T-helper 17 cell (primary cell): ENCODE measurements at places on chromosomes 3 and 15.

DNA sequence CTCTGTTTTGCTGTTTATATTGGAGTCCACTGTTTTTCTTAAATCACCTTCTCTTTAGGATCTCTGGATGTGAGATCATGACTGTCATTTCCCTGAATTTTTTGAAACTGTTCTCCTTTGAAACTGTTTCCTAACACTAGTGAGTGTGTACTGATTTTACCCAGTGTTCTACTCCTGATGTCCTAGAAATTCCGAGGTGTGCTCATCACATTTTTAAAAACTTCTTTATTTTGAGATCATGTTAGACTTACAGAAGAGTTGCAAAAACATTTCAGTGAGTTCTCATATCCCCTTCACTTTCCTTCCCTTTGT lies 292.6 kb downstream of the NFKBIZ start:
- H3K4me1 ChIP-seq, result peaks cover 2% of the 10 kb centered on the region
- H3K36me3 ChIP-seq, result no peaks in the 10 kb centered on the region
- no peak overlapping the region for H3K27ac ChIP-seq
- no peak for DNase-seq

DNA sequence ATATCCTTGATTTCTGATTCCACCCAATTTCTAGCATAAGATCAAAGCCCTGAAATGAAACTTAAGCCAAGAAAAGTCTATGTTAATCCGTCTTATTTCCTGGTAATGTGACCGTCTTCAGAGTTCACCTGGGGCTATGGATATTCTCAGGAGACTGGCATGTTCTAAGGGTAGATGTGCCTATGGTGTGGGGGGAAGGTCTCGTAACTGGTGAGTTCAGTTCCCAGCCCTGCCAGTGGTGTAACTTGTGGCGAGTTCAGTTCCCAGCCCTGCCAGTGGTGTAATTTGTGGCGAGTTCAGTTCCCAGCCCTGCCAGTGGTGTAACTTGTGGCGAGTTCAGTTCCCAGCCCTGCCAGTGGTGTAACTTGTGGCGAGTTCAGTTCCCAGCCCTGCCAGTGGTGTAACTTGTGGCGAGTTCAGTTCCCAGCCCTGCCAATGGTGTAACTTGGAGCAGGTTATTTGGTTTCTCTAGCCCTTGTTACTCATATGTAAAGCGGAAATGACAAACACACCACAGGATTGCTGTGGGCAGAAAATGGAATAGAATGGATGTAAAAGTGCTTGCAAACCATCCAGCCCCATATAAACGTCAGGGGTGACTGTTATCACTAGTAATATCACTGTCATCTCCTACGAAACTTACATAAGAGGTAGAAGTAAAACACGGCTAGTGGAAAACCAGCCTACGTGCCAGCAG lies 30.4 kb downstream of the SLC51A start:
- no peak overlapping the region for H3K4me3 ChIP-seq
- H3K36me3 ChIP-seq, result peaks cover 2% of the 10 kb centered on the region
- DNase-seq, result no peak
- peaks cover 12% of the 10 kb centered on the region for H3K4me1 ChIP-seq

- H3K27me3 ChIP-seq, result no peaks in the 10 kb centered on the region
- H3K4me1 ChIP-seq, result peaks cover 30% of the 10 kb centered on the region
- peaks cover 4% of the 10 kb centered on the region for H3K36me3 ChIP-seq
- H3K4me3 ChIP-seq, result peak overlapping the region; percentile 90
Observed at GRCh38 chr15:64163659-64164362, 989 bp upstream of the PPIB start.

GRCh38 chr3:168878655-168879054 lies 782.9 kb upstream of the GOLIM4 start:
- H3K27me3 ChIP-seq, result no peaks in the 10 kb centered on the region
- no peak overlapping the region for H3K4me3 ChIP-seq
- H3K4me1 ChIP-seq, result peaks cover 2% of the 10 kb centered on the region
- no peak overlapping the region for H3K27ac ChIP-seq
- no peaks in the 10 kb centered on the region for H3K36me3 ChIP-seq

DNA sequence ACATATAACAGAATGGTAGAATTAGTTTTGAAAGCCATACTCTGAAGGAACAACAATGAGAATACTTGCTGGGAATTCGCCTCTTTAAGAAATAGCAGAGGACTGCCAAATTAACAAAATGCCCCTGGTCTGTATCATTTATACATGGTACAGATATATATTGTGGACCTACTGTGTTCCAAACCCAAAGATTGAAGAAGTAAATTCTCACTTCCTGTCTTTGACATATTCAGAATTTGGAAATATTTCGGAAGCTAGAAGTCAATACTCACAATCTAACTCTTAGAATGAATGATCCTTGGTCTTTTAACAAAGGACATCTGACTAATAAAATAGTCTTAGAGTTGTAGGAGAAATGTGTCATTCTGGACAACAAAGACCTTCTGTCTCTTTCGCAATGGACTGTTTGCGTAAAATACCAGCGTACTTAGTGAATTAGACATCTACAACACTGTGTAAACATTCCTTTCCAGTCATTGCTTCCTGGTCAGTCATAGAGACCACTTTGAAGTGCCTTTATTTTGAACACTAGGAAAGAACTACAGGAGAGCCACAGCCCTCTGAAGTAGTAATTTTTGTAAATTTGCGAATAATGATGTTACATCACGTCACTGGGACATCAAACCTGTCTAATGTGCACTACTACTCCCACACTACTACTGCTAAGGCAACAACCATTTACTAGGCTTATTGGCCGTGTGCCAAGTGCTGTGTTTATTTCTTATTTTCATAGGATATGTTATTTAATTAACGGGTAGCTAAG lies 68.0 kb downstream of the CHL1 start:
- H3K36me3 ChIP-seq, result no peaks in the 10 kb centered on the region
- no peaks in the 10 kb centered on the region for H3K4me1 ChIP-seq
- no peak for DNase-seq
- H3K4me3 ChIP-seq, result no peak overlapping the region
- no peak overlapping the region for H3K27ac ChIP-seq

GRCh38 chr3:57934373-57934772 lies 73.8 kb upstream of the FLNB start:
- H3K4me3 ChIP-seq, result no peak overlapping the region
- no peaks in the 10 kb centered on the region for H3K27me3 ChIP-seq
- H3K27ac ChIP-seq, result no peak overlapping the region
- H3K4me1 ChIP-seq, result no peaks in the 10 kb centered on the region
